ENCODE measurements at places on chromosomes 1 and 21. TPM values are rescaled to one million over a fixed set of nuclear protein-coding genes. Genes with fewer than 3 reads are reported as not detected.

GRCh38 chr21:21196087-21196486, 197.9 kb downstream of the NCAM2 start:
- no peaks in the 10 kb centered on the region for H3K27me3 ChIP-seq
- H3K4me3 ChIP-seq, result no peak overlapping the region
- peak; percentile 39 for DNase-seq
- H3K27ac ChIP-seq, result no peak overlapping the region
- peaks cover 5% of the 10 kb centered on the region for H3K4me1 ChIP-seq

SLC30A2 gene
- not detected for polyA plus RNA-seq

- DNase-seq, result peak; percentile 85
- no peaks in the 10 kb centered on the region for H3K27me3 ChIP-seq
- peak overlapping the region; percentile 55 for H3K4me3 ChIP-seq
- peaks cover 7% of the 10 kb centered on the region for H3K4me1 ChIP-seq
Observed at GRCh38 chr1:66331658-66332547, 202.1 kb upstream of the SGIP1 start.

- H3K27ac ChIP-seq, result no peak overlapping the region
- no peaks in the 10 kb centered on the region for H3K27me3 ChIP-seq
Observed at GRCh38 chr1:2408859-2409276, 3.5 kb downstream of the PEX10 start.

PRELP gene
- polyA plus RNA-seq, result 0.56 TPM

Data from IMR-90 (cell line).